ENCODE measurements at places on chromosomes 7 and 10. TPM values are rescaled to one million over a fixed set of nuclear protein-coding genes. Genes with fewer than 3 reads are reported as not detected.

DNA sequence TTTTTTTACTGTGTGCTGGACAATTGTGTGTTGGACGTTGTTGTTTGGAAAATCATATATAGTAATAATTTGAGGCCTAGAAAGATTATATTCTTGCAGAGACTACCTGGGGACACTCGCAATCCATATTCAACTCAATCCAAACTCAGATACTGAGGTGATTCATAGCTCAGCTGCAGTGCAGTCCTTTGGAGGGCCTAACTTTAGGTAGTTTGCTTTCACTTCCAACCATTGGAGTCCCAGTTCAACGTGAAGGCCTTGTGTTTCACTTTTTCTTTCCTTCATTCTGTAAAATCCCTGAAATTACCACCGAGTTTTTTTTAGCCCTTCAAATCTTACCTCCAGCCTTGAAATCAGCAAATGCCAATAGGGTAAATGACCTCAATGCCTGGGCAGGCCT is 32.3 kb downstream of the ATRNL1 start:
- no peaks in the 10 kb centered on the region for H3K36me3 ChIP-seq
- DNase-seq = no peak
- no peak overlapping the region for H3K4me3 ChIP-seq
- H3K4me1 ChIP-seq = no peaks in the 10 kb centered on the region
- H3K27me3 ChIP-seq = no peaks in the 10 kb centered on the region

DNA sequence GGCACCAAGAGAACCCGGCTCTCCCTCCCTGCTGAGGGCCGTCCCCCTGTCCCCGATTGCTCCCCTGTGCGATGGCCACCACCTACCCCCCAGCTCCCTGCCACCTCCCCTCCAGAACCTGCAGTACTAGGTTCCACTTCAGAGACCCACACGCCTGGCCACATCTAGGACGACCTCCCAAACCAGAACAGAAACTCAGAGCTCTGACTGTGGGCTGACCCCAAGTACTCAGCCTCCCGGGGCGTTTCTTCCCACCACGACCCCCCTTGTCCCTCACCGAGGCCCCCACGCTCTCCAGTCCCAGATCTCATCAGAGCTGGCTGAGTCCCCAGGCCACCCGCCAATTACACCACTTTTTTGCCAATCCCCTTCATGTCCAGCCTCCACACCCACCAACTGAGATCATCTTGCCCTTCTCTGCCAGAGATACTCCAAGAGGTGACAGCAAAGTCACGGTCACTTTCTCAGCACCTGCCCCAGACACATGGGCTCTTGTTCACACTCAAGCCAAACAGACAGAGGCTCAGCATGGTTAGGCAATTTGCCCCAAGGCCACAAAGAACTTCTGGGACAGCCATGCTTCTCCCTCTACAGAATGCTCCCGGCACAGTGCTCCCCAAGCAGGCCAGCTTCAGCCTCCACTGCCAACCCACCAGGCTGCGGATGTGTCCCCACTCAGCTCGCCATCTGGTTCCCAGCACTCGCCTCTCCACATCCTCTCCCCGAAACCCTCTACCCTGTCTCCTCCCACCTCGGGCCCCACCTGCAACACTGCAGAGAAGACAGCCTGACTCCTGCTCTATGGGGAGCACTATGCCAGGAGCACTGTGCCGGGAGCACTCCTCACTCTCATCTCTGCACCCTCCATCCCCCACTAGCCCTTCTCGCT is 4.7 kb downstream of the TMEM120A start:
- H3K4me3 ChIP-seq = no peak overlapping the region
- peaks cover 12% of the 10 kb centered on the region for H3K4me1 ChIP-seq
- no peak for DNase-seq
- peak overlapping the region; percentile 22 for H3K27ac ChIP-seq
- H3K36me3 ChIP-seq = no peaks in the 10 kb centered on the region

GRCh38 chr7:8442814-8443304 is 9.4 kb downstream of the NXPH1 start:
- H3K4me1 ChIP-seq = peaks cover 12% of the 10 kb centered on the region
- peak; percentile 44 for DNase-seq
- H3K27ac ChIP-seq = no peak overlapping the region
- peaks cover 67% of the 10 kb centered on the region for H3K27me3 ChIP-seq
- H3K4me3 ChIP-seq = no peak overlapping the region

DNA sequence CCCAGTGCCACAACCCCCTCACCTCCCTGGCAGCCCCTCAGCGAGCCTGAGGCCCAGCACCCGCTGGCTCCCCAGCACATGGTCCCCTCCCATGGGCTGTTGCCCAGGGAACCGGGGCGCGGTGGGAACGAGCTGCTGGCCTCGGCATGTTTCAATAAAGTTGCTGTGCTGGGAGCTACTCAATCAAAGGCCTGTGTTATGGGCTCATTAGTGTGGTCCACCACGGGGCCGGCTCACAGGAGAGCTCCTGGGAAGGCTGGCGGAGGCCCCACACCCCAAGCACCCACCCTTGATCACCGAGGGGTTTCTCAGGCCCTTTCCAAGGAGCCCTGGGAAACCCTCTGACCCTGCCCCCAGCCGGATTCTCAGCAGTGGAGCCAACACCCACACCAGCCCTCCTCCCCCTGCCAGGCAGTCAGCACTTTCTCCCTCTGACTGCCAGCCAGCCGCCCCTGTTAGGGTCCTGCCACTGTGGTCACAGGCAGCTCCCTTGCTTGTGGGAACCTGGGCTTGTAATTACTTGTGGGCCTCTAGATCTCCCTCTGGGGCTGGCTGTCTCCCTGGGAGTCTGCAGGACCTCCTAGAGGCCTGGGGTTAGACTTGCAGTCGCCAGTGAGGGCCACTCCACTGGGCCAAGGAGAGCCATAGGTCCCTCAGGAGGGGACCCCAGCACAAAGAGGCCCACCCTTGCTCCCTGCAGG is 24.8 kb upstream of the TRIM8 start:
- no peak overlapping the region for H3K27ac ChIP-seq
- no peaks in the 10 kb centered on the region for H3K27me3 ChIP-seq
- H3K4me1 ChIP-seq = peaks cover 3% of the 10 kb centered on the region
- no peak for DNase-seq
- no peaks in the 10 kb centered on the region for H3K36me3 ChIP-seq

- H3K27ac ChIP-seq = no peak overlapping the region
- H3K27me3 ChIP-seq = peaks cover 21% of the 10 kb centered on the region
- H3K36me3 ChIP-seq = no peaks in the 10 kb centered on the region
- no peaks in the 10 kb centered on the region for H3K4me1 ChIP-seq
- no peak for DNase-seq
Observed at GRCh38 chr7:45451342-45452035, 122.7 kb upstream of the ADCY1 start.

GRCh38 chr7:102413611-102414010 is 17.4 kb downstream of the PRKRIP1 start:
- H3K27ac ChIP-seq = no peak overlapping the region
- H3K4me1 ChIP-seq = peaks cover 53% of the 10 kb centered on the region
- H3K4me3 ChIP-seq = no peak overlapping the region
- peaks cover 19% of the 10 kb centered on the region for H3K36me3 ChIP-seq

GRCh38 chr10:97574374-97575126 is 2.0 kb downstream of the ANKRD2 start:
- no peaks in the 10 kb centered on the region for H3K27me3 ChIP-seq
- no peak for DNase-seq
- no peak overlapping the region for H3K4me3 ChIP-seq
- H3K36me3 ChIP-seq = no peaks in the 10 kb centered on the region
- H3K27ac ChIP-seq = peak overlapping the region; percentile 50

GRCh38 chr7:137331378-137331777 is 12.2 kb downstream of the PTN start:
- no peaks in the 10 kb centered on the region for H3K27me3 ChIP-seq
- H3K27ac ChIP-seq = no peak overlapping the region
- H3K36me3 ChIP-seq = no peaks in the 10 kb centered on the region
- H3K4me1 ChIP-seq = no peaks in the 10 kb centered on the region
- no peak overlapping the region for H3K4me3 ChIP-seq
- no peak for DNase-seq

GRCh38 chr10:13674645-13675588 is 88.2 kb downstream of the PRPF18 start:
- no peaks in the 10 kb centered on the region for H3K36me3 ChIP-seq
- DNase-seq = no peak
- no peak overlapping the region for H3K4me3 ChIP-seq
- peaks cover 15% of the 10 kb centered on the region for H3K27me3 ChIP-seq
- no peak overlapping the region for H3K27ac ChIP-seq

GRCh38 chr7:151125846-151126481 is 39.7 kb downstream of the AGAP3 start:
- no peak overlapping the region for H3K4me3 ChIP-seq
- DNase-seq = no peak
- H3K4me1 ChIP-seq = peaks cover 8% of the 10 kb centered on the region
- H3K36me3 ChIP-seq = peaks cover 38% of the 10 kb centered on the region
- H3K27me3 ChIP-seq = no peaks in the 10 kb centered on the region

DNA sequence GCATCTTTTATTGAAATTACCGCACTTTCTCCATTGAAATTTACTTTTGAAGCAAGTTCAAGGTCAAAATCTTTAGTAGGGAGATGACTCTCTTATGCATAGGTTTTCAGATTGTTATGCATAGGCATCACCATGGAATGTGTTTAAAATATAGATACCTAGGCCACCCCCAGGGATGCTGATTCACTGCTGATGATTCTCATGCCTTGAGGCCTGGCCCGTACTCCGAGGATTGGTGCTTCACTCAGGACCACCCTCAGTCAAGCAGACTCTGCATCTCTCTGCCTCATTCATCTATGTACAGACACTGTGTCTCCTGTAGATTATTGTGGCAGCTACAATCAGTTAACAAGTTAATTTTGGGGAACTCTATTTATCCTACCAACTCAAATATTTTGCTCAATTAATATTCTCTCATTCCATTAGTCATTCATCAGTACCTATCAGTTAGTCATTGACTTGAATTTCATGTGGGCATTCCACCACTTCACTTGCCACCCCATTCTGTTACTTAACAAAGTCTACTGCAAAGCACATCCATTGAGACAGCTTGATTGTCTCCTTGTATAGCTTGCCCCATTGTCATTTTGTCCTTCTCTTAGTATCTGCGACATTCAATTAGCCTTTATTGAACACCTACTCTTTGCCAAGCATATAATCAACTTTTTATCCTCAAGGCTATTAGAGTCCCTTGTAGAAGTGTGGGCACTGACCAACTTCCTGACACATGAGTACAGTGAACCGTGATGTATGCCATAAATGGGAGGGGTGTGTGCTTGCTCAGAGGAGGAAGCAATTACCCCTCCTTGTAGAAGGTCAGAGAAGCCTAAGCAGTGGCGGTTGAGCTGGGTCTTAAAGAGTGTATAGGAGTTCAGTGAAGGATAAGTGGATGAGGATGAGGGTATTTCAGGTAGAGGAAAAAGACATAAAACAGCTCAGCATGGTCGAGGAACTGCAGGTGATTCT is 255.6 kb upstream of the BMPER start:
- peaks cover 52% of the 10 kb centered on the region for H3K36me3 ChIP-seq
- H3K27ac ChIP-seq = no peak overlapping the region
- DNase-seq = no peak
- H3K4me3 ChIP-seq = no peak overlapping the region
- H3K4me1 ChIP-seq = no peaks in the 10 kb centered on the region

DNA sequence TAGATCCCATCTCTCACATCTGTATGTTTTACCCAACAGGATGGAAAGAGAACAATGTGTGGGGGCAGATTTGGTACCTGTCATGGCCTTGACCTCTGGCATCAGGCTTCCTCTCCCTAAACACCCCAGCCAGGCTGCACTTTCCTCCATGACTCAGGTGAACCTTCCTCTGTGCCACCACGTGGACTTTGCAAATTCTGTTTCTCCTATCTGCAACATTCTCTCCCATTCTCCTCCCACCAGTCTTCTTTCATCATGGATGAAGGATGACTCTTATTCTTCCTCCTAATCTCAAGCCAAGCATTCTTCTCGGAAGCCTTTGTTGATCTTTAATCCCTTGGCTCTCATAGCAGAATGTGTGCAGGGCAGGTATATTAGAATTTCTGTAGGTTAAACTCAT is 355.4 kb downstream of the KCNMA1 start:
- no peaks in the 10 kb centered on the region for H3K36me3 ChIP-seq
- no peak overlapping the region for H3K4me3 ChIP-seq
- peaks cover 8% of the 10 kb centered on the region for H3K27me3 ChIP-seq
- H3K4me1 ChIP-seq = peaks cover 31% of the 10 kb centered on the region

DNA sequence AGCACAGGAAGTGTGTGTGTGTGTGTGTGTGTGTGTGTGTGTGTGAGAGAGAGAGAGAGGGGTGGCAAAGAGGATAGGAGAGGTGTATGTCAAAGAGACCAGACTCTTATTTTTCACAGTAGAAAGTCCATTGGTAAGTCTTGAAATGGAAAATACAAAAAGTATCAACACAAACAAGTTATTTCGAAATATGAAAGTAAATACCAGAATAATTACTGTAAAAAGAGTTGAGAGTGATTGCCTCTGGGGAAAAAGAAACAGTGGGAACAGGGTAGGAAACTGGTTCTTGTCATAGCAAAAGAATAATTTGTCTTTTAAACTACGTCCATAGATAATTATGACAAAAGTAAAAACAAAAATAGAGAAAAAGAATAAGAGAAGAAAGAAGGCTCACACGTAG is 29.0 kb upstream of the EIF5AL1 start:
- H3K4me1 ChIP-seq = no peaks in the 10 kb centered on the region
- H3K27ac ChIP-seq = no peak overlapping the region
- no peak for DNase-seq
- no peaks in the 10 kb centered on the region for H3K27me3 ChIP-seq
- no peaks in the 10 kb centered on the region for H3K36me3 ChIP-seq
- no peak overlapping the region for H3K4me3 ChIP-seq

DNA sequence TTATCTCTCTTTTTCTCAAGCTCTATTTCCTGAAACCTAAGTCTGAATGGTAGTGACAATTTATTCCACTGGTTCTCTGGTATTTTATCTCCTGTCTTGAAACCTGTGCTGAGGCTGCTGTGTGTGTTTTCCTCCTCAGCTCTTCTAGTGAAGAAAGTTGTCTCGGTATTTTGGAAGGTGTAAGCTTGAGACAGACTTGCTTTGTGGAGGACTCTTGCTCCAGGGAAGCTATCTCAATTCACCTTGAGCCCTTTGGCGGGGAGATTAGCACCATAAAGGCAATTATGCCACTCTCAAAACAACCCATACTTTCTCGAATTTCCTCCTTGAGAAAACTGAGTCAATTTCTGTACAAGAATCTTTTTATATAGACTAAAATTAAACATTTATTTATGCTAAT is 141.6 kb downstream of the THSD7A start:
- no peak overlapping the region for H3K4me3 ChIP-seq
- H3K4me1 ChIP-seq = peaks cover 3% of the 10 kb centered on the region
- H3K36me3 ChIP-seq = no peaks in the 10 kb centered on the region
- H3K27ac ChIP-seq = no peak overlapping the region
- no peak for DNase-seq

ADCY1 gene
- not detected for total RNA-seq

SFTPA2 gene
- total RNA-seq = not detected

ACTL6B gene
- not detected for total RNA-seq

SPDYE11 gene
- not detected for total RNA-seq

CPN1 gene
- total RNA-seq = not detected

MRLN gene
- not detected for total RNA-seq
